ENCODE measurements at places on chromosomes 1 and 21. TPM values are rescaled to one million over a fixed set of nuclear protein-coding genes. Genes with fewer than 3 reads are reported as not detected.

Gene C8B
- total RNA-seq, result not detected

Gene SAMSN1
- 45.8 TPM for total RNA-seq

Gene C1orf56
- total RNA-seq, result 0.30 TPM

Gene ADGRB2
- total RNA-seq, result 0.79 TPM

Gene OLIG2
- not detected for total RNA-seq

Gene CCDC181
- total RNA-seq, result not detected

Gene DENND2C
- total RNA-seq, result 6.6 TPM

Gene ASCL5
- 0.94 TPM for total RNA-seq

Gene CELA3B
- not detected for total RNA-seq

Gene GBP4
- total RNA-seq, result 17.5 TPM

Gene TINAGL1
- not detected for total RNA-seq

Gene TSPAN2
- 0.72 TPM for total RNA-seq

Gene KLF17
- total RNA-seq, result not detected

Gene NPR1
- total RNA-seq, result not detected

Gene MAP3K21
- 0.73 TPM for total RNA-seq

Gene RHEX
- not detected for total RNA-seq

Gene CADM3
- not detected for total RNA-seq

Gene MPL
- not detected for total RNA-seq

Gene CFAP141
- total RNA-seq, result not detected

Gene FCN3
- total RNA-seq, result not detected

Gene ATP1A4
- not detected for total RNA-seq

Measured in CD8-positive, alpha-beta T cell (primary cell).